ENCODE measurements at places on chromosomes 5 and 9.

- no peak for DNase-seq
Measured at GRCh38 chr5:89817841-89818240, 591.7 kb downstream of the CETN3 start.

GRCh38 chr9:134930398-134930797 lies 12.7 kb upstream of the FCN1 start:
- DNase-seq = no peak

DNA sequence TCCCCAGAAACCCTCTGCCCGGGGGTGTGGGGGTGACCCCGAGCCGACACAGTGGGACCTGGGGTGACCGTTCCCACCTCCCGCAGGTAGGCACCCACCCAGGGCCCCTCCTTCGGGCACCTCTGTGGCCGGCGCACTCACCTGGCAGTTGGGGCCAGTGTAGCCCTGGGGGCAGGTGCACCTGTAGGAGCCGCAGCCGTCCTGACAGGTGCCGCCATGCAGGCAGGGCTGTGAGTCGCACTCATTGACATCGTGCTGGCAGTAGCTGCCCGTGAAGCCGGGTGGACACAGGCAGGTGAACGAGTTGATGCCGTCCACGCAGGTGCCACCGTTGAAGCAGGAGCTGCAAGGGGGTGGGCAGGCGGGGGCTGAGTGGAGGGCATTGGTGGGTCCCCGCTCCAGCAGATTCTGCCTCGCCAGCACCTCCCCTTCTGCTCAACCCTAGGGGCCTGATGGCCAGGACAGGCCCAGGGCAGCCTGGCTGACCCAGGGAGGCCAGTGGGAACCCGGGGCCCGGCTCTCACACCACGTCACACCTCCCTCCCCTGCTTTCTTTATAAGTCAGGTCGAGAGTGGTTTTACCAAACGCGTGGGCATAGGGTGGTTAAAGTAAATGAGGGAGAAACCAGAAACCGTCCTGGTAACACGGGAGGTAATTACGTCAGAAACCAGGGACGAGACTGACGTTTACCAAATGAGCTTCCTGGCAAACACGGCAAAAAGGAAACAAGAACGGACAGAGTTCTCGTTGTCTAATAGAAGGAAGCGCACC lies 26.1 kb upstream of the SEC16A start:
- no peak for DNase-seq

- no peak for DNase-seq
Measured at GRCh38 chr9:76215066-76215465, 179.2 kb downstream of the RFK start.

DNA sequence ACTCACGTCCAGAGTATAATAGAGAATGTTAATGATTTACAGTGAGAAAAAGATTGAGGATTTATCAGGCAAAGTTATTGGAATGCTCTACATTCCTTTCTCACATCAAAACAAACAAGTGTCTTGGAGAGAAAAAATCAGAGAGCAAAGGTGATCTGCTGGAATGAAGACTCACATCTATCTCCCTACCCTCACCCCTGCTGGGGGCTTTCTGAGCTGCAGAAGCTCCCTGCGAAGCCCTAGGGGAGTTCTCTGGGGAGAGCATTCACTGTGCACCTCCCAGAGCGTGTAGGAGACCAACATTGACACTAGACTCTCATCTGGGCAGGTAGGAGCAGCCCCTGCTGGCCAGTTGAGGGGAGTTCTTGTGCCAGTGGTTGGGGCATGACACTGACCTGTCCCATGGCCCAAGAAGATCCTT lies 76.6 kb upstream of the ADAMTS16 start:
- no peak for DNase-seq

- DNase-seq = no peak
Measured at GRCh38 chr5:67612961-67613360, 416.4 kb upstream of the CD180 start.

GRCh38 chr5:38307845-38308244 lies 49.5 kb downstream of the EGFLAM start:
- DNase-seq = no peak

- DNase-seq = no peak
Measured at GRCh38 chr5:72597456-72597948, 90.3 kb upstream of the ZNF366 start.

DNA sequence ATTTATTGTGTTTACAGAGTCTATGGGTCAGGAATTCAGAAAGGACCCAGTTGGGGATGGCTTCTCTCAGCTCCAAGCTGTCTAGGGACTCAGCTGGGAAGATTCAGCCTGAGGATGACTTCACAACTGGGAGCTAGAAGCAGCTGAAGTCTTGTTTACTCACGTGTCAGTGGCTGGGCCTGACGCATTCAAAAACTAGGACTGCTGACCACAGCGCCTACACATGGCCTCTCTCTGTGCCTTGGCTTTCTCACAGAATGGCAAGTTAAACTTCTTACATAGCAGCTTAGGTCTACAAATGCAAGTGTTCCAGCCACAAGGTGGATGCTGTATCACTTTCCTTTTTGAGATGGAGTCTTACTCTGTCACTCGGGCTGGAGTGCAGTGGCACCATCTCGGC lies 16.3 kb upstream of the PPP2CA start:
- DNase-seq = no peak

- DNase-seq = no peak
Measured at GRCh38 chr5:53545744-53546143, 14.7 kb upstream of the NDUFS4 start.

DNA sequence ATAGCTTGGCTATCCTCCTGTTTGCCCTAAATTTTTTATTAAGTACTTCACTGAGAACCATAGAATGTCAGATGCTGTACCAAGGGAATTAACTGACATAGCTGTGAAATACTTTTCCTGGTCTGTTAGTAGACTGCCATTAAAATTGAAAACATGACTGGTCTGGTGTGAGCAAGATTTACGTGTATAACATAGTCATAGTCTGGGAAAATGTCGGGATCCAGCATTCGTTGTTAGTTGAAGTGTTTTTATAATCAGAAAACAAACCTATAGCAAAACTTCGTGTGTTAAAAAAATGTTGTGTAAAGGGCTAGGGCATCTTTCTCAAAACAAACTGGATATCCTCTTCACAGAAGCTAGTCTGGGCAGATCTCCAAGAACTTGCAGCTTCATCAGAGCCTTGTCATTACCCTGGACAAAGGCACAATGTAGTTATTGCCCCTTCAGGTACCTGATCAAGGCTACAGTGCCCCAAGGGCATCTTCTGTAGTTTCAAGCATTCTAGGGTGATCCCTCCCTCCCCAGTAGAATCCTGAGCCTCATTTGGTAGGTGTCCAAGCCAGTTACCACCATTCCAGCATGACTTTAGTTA lies 454.2 kb upstream of the SGCD start:
- DNase-seq = no peak

DNA sequence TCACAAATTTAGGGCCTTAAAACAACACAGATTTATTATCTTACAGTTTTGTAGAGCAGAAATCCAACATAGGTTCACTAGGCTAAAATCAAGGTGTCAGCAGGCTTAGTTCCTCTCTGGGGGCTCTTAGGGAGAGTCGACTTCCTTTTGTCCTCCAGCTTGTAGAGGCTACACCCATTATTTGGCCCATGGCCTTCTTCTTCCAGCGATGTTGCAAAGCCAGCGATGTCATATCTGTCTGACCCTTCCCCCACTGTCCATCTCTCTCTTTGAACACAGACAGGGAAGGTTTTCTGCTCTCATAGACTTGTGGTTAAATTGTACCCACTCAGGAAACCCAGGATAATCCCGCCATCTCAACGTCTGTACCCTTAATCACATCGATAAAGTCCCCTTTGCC lies 60.3 kb upstream of the SHB start:
- no peak for DNase-seq

- DNase-seq = no peak
Measured at GRCh38 chr5:80894083-80894482, 66.1 kb upstream of the RASGRF2 start.

GRCh38 chr9:72390907-72391306 lies 25.9 kb upstream of the ZFAND5 start:
- no peak for DNase-seq

DNA sequence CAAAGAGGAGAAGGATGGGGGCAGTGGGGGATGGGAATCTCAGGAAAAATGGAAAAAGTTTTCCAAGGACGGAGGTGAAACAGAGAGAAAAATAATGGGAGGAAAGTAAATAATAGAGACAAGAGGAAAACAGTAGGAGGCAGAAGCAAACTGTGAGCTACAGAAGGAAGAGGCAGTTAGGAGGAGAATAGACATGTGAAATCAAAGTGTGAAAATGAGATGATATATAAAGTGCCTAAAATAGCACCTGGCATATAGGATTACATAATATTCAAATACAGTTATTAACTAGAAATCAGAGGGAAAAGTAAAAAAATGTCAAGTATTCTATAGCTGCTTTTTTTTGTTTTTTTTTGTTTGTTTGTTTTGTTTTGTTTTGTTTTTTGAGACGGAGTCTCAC lies 44.0 kb upstream of the PLIN2 start:
- DNase-seq = no peak
